ENCODE measurements at places on chromosomes 3 and 15. TPM values are rescaled to one million over a fixed set of nuclear protein-coding genes. Genes with fewer than 3 reads are reported as not detected.

GRCh38 chr3:158420654-158421396, 150.2 kb upstream of the MLF1 start:
- DNase-seq = no peak

DNA sequence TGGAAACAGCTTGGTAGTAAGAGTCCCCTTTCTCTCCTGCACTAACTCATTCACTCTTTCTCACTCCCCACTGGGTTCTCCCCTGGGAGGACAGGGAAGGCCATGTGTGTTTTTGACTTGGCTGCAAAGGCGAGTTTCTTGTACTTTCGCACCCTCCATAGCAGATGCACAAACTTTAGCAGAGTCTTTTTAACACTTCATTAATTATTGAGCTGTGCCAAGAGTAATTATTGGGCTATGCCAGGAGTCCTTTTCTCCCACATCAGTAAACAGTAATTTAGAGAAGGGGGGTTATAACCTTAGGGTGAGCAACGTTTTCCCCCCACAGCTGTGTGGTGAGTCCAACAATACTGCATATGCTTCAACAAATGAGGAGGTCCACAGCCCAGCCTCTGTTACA, 224.4 kb upstream of the ATP11B start:
- DNase-seq = no peak

GRCh38 chr3:10983219-10983916, 9.2 kb upstream of the SLC6A1 start:
- no peak for DNase-seq

DNA sequence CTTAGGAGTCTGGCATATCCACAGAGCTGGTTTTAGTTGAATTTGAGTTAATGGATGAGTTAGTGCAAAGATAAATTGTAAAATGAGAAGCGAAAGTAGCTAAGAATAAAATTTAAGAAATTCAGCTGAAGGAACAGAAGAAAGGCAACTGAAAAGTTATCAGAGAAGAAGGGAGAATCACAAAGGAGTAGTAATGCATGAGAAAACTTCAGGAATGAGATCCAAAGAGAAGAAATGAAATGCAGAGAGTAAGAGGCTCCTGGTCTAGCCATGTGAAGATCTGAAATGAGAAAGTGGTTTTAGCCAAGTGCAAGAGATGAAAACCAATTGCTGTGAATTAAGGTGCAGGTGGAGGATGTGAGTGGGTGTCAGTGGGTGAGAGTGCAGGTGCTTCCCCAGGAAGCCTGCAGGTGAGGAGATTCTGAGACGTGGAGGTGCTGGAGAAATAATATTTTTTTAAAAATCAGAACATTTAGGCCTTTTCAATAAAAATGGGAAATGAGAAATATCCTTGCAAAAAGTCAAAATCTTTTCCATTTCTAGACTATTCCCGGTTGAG, 18.5 kb downstream of the KBTBD8 start:
- no peak for DNase-seq

DNA sequence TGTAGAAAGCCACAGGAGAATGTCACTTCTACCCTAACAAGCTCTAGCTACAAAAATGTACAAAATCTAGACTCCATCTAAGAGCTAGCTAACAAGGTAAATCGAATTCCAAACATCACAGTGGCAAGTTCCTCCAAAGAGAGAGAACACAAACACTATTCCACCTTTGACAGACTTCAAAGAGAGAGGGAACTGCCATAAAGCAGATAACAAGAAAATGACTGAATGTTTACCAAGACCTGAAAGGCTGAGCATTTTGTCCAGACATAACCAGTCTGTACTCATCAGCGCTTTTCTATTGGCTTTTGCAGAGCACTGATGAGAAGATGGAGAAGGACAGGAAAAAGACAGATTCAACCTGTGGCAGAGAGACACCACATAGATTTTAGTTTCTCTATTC, 1419.6 kb upstream of the ALCAM start:
- DNase-seq = no peak

DNA sequence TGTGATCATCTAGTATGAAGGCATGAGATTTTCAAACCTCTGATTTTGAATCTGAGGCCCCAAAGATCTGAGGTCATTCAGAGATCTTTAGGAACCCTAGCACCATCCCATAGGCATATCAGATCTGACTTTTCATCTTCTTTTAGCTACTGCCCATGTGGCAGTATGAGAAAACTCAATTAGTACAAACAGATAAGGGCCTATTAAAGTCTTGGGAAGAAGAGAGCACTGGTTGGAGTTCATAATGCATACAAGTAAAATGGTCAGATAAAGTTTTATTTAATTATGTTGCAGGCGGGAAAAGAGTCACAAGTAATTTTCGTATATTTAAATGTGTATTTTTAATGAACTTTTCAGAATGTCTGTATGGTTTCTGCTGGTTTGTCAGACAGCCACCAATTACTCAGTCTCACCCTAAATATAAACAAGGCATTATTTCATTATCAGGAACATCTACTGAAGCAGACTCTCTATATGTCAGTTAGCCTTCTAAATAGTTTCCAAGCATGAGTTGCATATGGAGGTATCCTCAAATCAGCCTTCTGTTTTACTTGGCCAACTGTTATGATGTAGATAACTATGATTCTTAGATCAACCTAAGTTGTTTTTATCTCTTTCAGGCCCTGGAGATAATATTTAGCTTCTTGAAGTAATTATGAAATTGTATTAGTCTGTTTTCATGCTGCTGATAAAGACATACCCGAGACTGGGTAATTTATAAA, 340.3 kb upstream of the TBC1D5 start:
- DNase-seq = no peak

DNA sequence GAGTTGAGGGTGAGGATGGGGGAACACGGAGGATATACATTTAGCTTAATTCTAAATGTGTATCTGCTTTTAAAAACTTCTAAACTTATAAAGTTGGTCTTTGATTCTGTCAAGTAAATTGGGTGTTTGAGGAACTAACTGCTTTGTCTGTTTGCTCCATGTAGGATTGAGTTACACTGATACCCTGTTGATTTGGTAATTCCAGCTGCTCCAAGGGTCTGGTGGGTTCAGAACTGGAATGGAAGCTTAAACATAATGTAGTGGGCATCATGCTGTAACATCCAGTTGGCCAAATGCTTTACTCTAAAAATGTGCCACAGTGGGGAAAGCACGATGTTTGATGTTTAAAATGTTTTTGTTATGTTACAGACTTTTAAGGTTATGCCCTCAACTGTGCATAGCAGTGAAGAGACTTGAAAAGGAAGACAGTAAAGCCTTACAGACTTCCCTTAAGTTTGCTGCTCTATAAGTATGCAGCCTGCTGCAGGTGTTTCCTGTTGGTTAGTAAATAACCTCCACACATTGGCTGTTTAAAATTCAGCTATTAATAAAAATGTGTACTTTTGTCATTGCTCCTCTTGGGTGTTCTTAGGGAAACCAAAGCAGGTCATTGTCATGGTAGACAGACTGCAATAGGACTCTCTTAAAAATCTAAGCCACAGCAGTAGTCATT, 5.9 kb upstream of the EDEM1 start:
- DNase-seq = no peak

GRCh38 chr3:183202004-183202722, 39.6 kb upstream of the LAMP3 start:
- no peak for DNase-seq

DNA sequence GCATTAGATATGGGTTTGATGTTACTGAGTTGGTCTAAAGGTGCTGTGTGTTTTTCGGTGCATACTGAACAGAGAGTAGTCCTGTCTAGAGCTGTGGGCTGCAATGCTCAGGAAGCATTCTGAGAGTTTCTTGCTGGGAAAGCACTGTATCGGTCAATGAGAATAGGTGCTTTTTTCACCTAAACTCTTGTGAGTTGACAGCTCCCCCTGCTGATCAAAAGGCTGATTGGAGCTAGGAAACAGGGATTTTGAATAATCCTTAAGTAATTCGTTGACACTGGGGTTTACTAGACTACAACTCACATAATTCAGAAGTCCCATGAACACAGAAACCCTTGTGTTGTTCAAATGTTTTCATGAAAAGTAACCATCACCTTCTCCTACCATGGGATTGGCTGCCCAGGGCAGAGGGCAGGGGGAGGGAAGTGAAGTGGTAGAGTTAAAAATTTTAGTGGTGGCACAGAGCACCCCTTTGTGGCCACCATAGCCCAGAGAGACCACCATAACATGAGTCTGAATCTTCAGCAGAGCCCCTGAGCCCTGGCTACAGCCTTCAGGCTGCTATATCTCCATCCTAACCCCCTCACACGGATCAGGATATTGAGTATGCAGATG, 13.0 kb upstream of the MANF start:
- peak; percentile 39 for DNase-seq

DNA sequence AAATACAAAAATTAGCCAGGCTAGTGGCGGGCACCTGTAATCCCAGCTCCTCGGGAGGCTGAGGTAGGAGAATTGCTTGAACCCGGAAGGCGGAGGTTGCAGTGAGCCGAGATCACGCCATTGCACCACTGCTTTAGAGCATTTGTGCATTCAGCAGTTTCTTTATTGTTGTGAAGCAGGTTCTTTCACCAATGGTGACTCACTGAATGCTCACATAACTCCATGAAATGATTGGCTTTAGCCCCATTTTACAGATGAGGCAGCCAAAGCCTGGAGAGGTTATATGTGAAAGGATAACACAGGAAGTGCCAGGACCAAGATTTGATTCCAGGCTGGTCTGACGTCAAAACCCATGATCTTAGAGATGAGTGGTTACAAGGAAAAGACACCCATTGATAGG, 195.2 kb downstream of the SLCO3A1 start:
- no peak for DNase-seq

DNA sequence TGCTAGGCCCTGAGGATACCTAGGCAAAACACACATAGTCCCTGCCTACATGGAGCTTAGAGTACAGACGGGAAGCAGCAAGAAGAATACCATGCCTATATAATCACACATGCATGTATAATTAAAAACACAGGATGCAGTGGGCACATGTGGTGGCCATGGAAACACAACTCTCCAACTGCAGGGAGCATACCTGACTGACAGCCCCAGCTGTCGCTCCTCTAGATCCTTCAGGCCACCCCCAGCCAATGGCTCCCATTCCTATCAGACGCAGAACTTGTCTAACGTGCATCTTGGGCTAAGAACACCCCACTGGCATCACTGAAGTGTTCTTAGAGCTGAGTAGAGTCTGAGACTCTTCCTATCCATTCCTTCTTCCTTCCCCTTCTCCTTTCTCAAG, 125.5 kb upstream of the FRMD4B start:
- no peak for DNase-seq

- DNase-seq = no peak
These were observed 20.7 kb downstream of the ITGA11 start for GRCh38 chr15:68411343-68411675.

GP5 gene
- total RNA-seq = 0.08 TPM

SMAD6 gene
- 0.08 TPM for total RNA-seq

LRTM1 gene
- total RNA-seq = not detected

LRRC2 gene
- 0.03 TPM for total RNA-seq

CD86 gene
- 1.8 TPM for total RNA-seq

ZKSCAN7 gene
- total RNA-seq = 2.0 TPM

TMEM266 gene
- total RNA-seq = 0.11 TPM

CAND2 gene
- total RNA-seq = 1.9 TPM

PLOD2 gene
- 0.21 TPM for total RNA-seq
